Thoracic aorta (tissue), 2 donors: ENCODE measurements at places on chromosomes 1 and 21.

GRCh38 chr21:32918478-32919120 lies 107.1 kb upstream of the OLIG2 start:
- H3K4me1 ChIP-seq: peaks cover 16% of the 10 kb centered on the region
- no peak for DNase-seq
- no peak overlapping the region for H3K4me3 ChIP-seq
- H3K36me3 ChIP-seq: no peaks in the 10 kb centered on the region
- H3K27ac ChIP-seq: no peak overlapping the region

DNA sequence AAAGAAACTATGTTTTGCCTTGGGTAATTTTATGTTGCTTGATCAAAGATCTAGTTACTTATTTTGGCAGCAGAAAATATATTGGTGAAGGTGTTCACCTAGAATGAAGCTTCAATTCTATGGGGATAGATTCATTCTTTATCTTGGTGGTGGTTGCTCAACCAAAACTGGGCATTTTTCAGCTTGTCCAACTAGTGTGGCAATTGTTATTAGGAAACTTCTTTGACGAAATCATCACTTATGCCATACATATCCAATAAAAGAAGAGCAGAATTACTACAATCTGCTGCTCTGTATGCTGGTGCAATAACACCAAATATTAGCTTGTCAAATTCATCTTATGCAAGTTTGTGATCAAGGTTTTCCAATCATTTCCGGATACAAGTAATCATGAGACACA lies 26.8 kb upstream of the TMPRSS15 start:
- no peaks in the 10 kb centered on the region for H3K36me3 ChIP-seq
- H3K27me3 ChIP-seq: no peaks in the 10 kb centered on the region
- no peak for DNase-seq
- H3K4me1 ChIP-seq: no peaks in the 10 kb centered on the region

DNA sequence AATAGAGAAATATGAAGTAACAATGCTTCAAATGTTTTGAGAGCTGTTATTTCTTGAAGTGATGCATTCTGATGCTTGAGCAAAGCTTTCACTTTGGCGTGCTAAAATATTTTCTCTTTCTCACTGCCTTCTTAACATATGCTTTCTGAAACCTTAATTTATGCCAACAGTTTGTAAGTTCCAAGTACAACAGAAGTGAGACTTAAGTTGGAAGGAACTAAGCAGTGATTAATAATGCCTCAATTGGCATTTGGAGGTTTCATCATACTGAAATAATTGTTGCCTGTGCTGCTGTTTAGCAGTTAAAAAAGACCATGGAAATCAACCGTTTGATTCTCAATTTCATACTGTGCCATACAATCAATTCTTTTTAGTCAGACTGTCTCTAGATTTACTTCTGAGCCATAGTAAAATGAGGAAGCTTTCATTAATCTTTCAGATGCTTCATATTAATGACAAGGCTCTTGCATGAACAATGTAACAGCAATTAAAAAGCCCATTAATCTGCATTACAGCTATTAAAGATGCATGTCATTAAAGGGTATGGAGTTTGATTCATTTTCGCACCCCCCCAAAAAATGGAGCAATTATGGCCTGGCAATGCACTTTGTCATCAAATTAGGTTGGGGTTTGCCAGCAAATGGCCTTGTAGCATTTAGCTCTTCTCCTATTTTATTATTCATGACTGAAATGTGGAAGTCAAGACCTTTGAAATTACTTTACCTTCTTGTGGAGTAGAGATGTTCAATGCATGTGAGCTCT lies 375.3 kb downstream of the USH2A start:
- no peak overlapping the region for H3K27ac ChIP-seq
- DNase-seq: no peak
- H3K27me3 ChIP-seq: no peaks in the 10 kb centered on the region
- no peaks in the 10 kb centered on the region for H3K4me1 ChIP-seq

- H3K4me3 ChIP-seq: peak overlapping the region; percentile 99
- no peaks in the 10 kb centered on the region for H3K27me3 ChIP-seq
- DNase-seq: no peak
Measured at GRCh38 chr1:179228783-179229213, 679 bp downstream of the ABL2 start.

DNA sequence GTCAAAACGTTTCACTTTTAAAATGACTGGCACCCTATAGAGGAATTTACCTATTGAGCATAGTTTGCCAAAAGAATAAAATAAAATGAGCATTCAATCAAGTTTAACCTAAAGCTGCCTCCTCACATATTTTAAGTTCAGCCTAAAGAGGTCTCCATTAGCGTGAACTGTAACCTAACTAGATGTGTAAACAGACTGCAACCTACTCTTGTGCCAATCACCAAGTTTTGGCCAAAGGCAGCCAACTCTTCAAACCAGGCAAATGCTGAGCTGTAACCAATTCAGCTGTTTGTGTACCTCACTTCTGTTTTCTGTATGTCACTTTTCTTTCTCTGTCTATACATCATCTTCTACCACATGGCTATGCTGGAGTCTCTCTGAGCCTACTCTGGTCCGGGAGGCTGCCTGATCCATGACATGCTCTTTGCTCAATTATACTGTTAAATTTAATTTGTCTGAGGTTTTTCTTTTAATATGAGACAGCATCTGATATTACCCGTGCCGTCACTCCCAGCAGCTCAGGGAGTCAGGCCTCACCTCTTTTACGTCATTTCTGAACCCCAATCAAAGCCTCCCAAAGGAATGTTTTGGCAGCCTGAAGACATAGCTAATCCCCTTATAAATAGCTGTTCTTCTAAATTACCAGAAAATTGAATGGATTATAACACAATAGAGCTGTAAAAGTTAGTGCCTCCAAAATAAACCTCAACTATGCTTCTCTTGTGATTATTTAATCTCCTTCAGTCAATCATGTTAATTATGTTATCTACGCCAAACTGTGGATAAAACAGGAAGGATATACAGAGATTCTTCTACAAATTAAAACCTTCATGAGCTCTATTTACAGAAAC lies 81.0 kb upstream of the NR5A2 start:
- H3K27me3 ChIP-seq: no peaks in the 10 kb centered on the region
- no peak for DNase-seq
- no peaks in the 10 kb centered on the region for H3K4me1 ChIP-seq
- no peak overlapping the region for H3K27ac ChIP-seq
- H3K36me3 ChIP-seq: no peaks in the 10 kb centered on the region

DNA sequence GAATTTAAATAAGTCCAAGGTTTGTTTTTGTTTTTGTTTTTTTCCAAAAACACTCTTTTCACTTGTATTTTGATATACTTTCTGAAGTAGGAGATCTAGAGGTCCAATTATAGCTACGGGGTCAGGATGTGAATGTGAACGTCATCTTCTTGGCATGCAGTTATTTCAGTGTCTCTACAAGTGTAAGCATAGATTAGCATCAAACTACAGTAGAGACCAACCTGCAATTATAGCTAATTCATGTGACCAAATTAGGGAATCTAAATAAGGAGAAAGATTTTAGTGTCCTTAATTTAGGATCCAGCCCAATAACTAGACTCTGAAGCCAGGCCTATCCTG lies 107.3 kb upstream of the PALMD start:
- H3K36me3 ChIP-seq: no peaks in the 10 kb centered on the region
- H3K4me3 ChIP-seq: no peak overlapping the region
- DNase-seq: no peak
- no peaks in the 10 kb centered on the region for H3K27me3 ChIP-seq
- H3K4me1 ChIP-seq: no peaks in the 10 kb centered on the region

DNA sequence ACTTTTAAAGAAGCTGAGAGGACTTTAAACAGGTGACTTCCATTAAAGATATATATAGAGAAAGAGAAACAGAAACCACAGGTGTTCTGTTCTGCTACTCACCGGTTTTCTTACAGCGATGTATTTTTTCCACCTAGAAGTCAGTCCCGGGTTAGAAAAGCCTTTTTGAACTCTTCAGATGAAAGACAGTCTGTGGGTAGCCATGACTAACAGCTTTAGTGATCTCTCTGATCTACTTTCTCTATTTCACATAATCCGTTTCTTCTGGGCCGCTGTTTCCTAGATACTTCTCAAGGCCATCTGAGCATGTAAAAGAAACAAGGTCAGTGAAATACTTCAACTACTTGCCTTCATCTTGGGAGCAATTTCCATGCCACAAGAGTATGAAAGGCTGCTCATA lies 25.1 kb downstream of the WDR64 start:
- H3K36me3 ChIP-seq: no peaks in the 10 kb centered on the region
- no peaks in the 10 kb centered on the region for H3K4me1 ChIP-seq
- no peak overlapping the region for H3K4me3 ChIP-seq

- no peaks in the 10 kb centered on the region for H3K27me3 ChIP-seq
- H3K27ac ChIP-seq: no peak overlapping the region
- peaks cover 5% of the 10 kb centered on the region for H3K4me1 ChIP-seq
- DNase-seq: no peak
- peaks cover 48% of the 10 kb centered on the region for H3K36me3 ChIP-seq
Measured at GRCh38 chr1:32329931-32330466, 6.0 kb downstream of the MARCKSL1 start.
